Spinal cord (tissue), 10 donors: ENCODE measurements at places on chromosomes 2 and 18. TPM values are rescaled to one million over a fixed set of nuclear protein-coding genes. Genes with fewer than 3 reads are reported as not detected.
A peak's percentile ranks its signal among the peaks of the same experiment; 100 is the strongest.

The TRAK2 gene
- 57.9 TPM for total RNA-seq

The LIMS1 gene
- total RNA-seq = 46.1 TPM

The EPAS1 gene
- 29.2 TPM for total RNA-seq

The CDH2 gene
- 110 TPM for total RNA-seq

The CFAP221 gene
- total RNA-seq = 12.8 TPM

The UGT1A5 gene
- not detected for total RNA-seq

The LYG2 gene
- total RNA-seq = not detected

- H3K27ac ChIP-seq = no peak overlapping the region
- H3K4me3 ChIP-seq = no peak overlapping the region
- H3K27me3 ChIP-seq = no peaks in the 10 kb centered on the region
- H3K4me1 ChIP-seq = no peaks in the 10 kb centered on the region
- H3K36me3 ChIP-seq = peaks cover 10% of the 10 kb centered on the region
- DNase-seq = no peak
These were observed 10.0 kb downstream of the ZNF24 start for GRCh38 chr18:35334212-35334611.

- H3K36me3 ChIP-seq = no peaks in the 10 kb centered on the region
- no peak overlapping the region for H3K4me3 ChIP-seq
- H3K27me3 ChIP-seq = no peaks in the 10 kb centered on the region
- peaks cover 18% of the 10 kb centered on the region for H3K4me1 ChIP-seq
These were observed 101.3 kb downstream of the PTPRM start for GRCh38 chr18:7668392-7668791.

DNA sequence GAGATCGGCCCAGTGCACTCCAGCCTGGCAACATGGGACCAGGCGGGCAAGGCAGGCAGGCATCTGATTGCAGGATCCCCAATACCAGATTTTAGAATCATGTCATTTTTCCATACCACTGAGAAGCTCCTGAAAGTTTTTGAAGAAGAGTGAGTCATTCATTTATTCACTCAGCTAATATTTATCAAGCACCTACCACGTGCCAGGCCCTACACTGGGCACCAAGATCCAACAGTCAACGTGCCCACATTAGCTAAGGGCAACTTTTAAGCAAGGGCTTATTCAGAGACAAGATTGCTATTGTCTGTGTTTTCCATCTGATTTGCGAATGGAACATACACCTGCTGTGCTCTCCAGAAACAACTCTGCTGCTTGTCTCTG, 126.8 kb upstream of the LGALSL start:
- H3K27me3 ChIP-seq = no peaks in the 10 kb centered on the region
- H3K36me3 ChIP-seq = no peaks in the 10 kb centered on the region
- peaks cover 28% of the 10 kb centered on the region for H3K4me1 ChIP-seq
- H3K27ac ChIP-seq = peak overlapping the region; percentile 40

- no peaks in the 10 kb centered on the region for H3K36me3 ChIP-seq
- no peak for DNase-seq
- no peak overlapping the region for H3K4me3 ChIP-seq
- H3K27me3 ChIP-seq = no peaks in the 10 kb centered on the region
- H3K27ac ChIP-seq = no peak overlapping the region
These were observed 181.3 kb downstream of the INSIG2 start for GRCh38 chr2:118269408-118270051.

GRCh38 chr2:23524261-23524706, 139.3 kb downstream of the KLHL29 start:
- H3K36me3 ChIP-seq = peaks cover 8% of the 10 kb centered on the region
- H3K27ac ChIP-seq = peak overlapping the region; percentile 86
- no peak overlapping the region for H3K4me3 ChIP-seq
- no peak for DNase-seq

GRCh38 chr18:69982417-69982816, 34.7 kb upstream of the CD226 start:
- DNase-seq = no peak
- H3K36me3 ChIP-seq = no peaks in the 10 kb centered on the region
- no peak overlapping the region for H3K4me3 ChIP-seq
- H3K4me1 ChIP-seq = no peaks in the 10 kb centered on the region
- H3K27me3 ChIP-seq = no peaks in the 10 kb centered on the region

DNA sequence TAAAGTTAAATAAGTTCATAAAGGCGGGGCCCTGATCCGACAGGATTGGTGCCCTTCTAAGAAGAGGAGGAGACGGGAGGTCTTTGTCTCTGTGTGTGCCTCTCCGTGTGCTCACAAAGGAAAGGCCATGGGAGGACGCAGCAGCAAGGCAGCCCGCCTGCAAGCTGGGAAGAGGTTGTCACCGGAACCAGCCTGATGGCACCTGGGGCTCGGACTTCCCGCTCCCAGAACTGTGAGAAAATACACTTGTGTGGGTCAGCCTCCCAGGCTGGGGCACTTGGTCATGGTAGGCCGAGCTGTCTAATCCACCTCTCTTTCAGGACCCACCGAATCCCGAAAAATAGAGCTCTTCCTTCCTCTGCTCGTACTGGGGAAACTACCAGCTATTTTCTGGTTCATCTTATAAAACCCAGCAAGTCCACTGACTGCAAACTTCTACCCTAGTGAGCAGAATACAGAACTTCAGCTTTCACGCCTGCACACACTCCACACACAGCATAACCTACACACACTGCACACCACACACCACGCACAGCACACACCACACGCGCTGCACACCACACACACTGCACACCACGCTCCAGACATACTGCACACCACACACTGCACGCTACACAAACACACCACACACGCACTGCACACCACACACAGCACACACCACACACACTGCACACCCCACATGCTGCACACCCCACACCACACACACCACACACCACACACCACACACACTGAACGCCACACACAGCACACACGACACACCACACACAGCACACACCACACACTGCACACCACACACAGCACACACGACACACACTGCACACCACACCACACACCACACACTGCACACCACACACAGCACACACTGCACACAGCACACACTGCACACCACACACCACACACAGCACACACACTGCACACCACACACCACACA, 58.1 kb downstream of the ASB1 start:
- H3K27me3 ChIP-seq = no peaks in the 10 kb centered on the region
- peaks cover 20% of the 10 kb centered on the region for H3K36me3 ChIP-seq
- no peak overlapping the region for H3K4me3 ChIP-seq

GRCh38 chr2:74947703-74948102, 10.7 kb upstream of the POLE4 start:
- no peaks in the 10 kb centered on the region for H3K27me3 ChIP-seq
- H3K27ac ChIP-seq = no peak overlapping the region
- DNase-seq = no peak
- H3K4me1 ChIP-seq = no peaks in the 10 kb centered on the region

DNA sequence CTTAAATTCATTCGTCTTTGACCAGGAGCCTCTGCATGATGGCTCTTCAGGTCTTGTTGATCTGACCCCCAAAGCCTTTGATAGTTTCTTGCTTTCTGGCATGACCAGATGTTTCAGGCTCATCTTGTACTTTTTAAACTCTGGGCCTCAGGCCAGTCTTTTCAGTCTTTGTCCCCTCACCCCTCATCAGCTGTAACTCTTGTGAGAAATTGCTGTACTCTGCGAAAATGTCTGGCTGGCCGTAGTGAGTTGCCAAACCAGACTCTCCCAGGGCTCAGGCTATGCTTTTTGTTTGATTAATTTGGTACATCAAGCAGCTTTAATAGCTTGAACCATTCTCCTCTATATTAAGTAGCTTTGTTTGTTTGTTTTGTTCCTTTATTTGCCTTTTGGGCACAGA, 75.9 kb downstream of the BABAM2 start:
- no peak for DNase-seq
- H3K36me3 ChIP-seq = no peaks in the 10 kb centered on the region
- no peaks in the 10 kb centered on the region for H3K4me1 ChIP-seq
- no peaks in the 10 kb centered on the region for H3K27me3 ChIP-seq
- H3K4me3 ChIP-seq = no peak overlapping the region

GRCh38 chr2:54559593-54560145, 103.5 kb downstream of the SPTBN1 start:
- no peak for DNase-seq
- H3K4me3 ChIP-seq = peak overlapping the region; percentile 61
- peak overlapping the region; percentile 91 for H3K27ac ChIP-seq
- H3K4me1 ChIP-seq = peaks cover 29% of the 10 kb centered on the region
